Ecto neural progenitor cell (in vitro differentiated cells): ENCODE measurements at places on chromosomes 16 and 17.
A peak's percentile ranks its signal among the peaks of the same experiment; 100 is the strongest.

DNA sequence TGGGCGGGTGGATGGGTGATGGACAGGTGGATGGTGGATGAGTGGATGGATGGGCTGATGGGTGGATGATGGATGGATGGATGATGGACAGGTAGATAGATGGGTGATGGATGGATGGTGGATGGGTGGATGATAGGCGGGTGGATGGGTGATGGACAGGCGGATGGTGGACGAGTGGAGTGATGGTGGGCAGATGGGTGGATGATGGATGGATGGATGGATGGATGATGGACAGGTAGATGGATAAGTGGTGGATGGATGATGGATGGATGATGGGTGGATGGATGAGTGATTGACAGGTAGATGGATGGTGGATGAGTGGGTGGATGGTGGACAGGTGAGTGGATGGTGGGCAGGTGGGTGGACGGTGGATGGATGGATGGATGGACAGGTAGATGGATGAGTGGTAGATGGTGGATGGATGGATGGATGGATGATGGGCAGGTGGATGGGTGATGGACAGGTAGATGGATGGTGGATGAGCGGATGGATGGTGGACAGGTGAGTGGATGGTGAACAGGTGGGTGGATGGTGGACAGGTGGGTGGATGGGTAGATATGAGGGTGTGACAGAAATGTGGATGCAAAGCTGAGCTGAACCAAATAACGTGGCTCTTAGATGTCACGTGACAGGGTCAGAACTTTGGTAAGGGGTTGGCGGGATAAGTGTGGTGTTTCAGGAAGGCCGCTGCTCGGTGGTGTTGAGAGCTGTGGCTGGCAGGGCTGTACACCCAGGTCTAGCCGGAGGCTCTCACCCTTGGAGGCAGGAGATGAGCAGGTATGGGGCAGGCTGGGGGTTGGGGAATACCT is 234.3 kb upstream of the CIBAR2 start:
- DNase-seq = no peak

DNA sequence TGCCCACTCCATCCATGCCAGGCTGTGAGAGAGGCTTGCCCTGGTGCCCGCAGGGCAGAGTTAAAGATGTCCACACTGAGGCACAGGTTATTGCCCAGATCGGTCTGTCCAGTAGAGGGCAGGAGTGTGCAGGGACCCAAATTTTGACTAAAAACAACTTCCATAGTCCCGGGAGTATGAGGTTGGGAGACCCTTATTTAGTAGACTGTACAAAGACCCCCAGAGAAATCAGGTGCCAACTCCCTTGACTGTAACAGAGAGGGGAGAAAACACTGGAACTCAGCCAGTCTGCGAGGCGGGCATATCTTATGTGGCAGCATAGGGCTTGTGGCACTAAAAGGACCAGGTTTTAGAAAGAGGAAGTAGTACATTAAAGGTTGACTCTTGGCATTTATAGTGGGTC is 43.4 kb downstream of the HNF1B start:
- DNase-seq = peak; percentile 63

- DNase-seq = no peak
Observed at GRCh38 chr17:21066394-21066793, 23.6 kb upstream of the USP22 start.

DNA sequence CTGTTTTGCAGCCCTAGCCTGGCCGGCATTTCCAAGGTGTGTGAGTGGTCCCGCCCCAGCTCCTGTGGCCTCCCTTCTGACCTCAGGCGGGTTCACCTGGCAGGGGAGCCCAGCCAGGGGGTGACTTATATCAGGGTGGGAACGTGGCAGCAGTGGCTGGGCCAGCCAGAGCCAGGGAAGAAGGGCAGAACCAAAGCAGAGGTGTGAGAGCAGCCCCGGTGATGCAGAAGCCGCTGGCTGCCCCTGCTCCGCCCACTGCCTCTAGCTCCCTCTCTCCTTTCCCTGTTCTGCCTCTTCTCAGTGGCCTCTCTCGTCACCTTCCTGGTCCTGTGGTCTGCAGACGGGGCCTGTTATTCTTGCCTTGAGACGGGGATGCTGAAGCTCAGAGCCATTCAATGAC is 12.1 kb downstream of the MGAT5B start:
- DNase-seq = no peak

- DNase-seq = no peak
Observed at GRCh38 chr17:2924211-2924610, 128.0 kb downstream of the RAP1GAP2 start.
